ENCODE measurements at places on chromosomes 11 and 22. TPM values are rescaled to one million over a fixed set of nuclear protein-coding genes. Genes with fewer than 3 reads are reported as not detected.

GRCh38 chr22:47748957-47749356 is 986.5 kb downstream of the TBC1D22A start:
- DNase-seq = no peak

GAL3ST3 gene
- total RNA-seq = not detected

DNA sequence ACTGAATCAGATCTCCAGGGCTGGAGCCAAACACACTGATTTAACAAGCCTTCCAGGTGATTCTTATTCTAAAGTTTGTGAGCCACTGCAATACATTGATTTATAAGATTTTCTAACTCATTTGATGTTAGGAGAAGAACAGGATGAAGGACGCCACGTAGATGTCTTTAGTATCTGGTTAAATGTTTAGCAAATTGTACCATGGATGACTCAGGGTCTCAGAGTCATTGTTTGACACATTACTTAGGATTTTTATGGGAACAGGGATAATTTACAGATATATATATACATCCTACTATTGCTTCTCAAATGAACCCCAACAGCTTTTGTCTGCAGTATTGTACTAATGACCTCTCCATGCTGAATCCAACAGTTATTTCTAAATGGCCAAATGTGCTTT is 143.1 kb upstream of the DDI1 start:
- DNase-seq = no peak

- DNase-seq = no peak
These were observed 232.1 kb downstream of the C11orf87 start for GRCh38 chr11:109654091-109654490.

- no peak for DNase-seq
These were observed 14.5 kb downstream of the PATE3 start for GRCh38 chr11:125802387-125802786.

KLHDC7B gene
- 3.7 TPM for total RNA-seq

CCS gene
- total RNA-seq = 63.7 TPM

DNA sequence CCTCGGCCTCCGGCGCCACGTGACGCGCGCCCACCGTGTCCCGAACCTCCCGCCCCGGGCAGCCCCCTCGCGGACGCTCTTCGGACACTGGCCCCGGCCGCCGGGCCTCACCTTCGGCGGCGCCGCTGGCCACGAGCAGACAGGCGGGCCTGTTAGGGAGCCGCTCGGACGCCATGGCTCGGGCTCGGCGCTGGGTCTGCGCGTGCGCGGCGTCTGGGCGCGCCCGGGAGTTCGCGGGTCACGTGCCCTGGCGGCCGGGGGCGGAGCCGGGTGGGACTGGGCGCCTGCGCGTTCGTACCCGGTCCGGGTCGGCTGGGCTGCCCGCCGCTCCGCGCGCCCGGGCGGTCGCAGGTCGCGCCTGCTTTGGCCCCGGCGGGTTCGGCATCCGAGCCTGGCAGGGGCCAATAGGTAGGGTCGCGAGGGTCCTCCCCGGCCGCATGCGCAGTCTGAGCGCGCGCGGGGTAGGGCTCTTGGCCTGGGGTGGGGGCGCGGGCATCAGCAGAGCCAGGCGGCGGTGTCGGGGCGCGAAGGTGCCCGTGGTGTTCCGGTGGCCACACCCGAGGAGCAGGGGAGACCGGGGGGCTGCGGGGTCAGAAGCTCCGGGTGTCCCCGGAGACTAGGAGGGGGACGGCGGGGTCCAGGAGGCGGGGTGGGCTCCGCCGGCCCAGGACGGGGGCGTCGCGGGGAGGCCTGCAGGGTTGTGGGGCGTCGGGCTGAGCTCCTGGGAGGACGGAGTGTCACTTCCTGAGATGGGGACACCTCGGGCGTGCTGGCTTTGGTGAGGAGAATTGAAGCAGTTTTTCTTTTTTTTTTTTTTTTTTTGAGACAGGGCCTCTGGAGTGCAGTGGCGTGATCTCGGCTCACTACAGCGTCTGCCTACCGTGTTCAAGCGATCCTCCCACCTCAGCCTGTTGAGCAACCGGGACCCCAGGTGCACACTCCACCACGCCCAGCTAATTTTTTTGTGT is at the start of gene GATD1:
Gene GATD1 (minus strand): TSS at position 200 of the 968 bp plus-strand sequence. CDS start 25 bp downstream, at position 175.
- peak; percentile 91 for DNase-seq

DNA sequence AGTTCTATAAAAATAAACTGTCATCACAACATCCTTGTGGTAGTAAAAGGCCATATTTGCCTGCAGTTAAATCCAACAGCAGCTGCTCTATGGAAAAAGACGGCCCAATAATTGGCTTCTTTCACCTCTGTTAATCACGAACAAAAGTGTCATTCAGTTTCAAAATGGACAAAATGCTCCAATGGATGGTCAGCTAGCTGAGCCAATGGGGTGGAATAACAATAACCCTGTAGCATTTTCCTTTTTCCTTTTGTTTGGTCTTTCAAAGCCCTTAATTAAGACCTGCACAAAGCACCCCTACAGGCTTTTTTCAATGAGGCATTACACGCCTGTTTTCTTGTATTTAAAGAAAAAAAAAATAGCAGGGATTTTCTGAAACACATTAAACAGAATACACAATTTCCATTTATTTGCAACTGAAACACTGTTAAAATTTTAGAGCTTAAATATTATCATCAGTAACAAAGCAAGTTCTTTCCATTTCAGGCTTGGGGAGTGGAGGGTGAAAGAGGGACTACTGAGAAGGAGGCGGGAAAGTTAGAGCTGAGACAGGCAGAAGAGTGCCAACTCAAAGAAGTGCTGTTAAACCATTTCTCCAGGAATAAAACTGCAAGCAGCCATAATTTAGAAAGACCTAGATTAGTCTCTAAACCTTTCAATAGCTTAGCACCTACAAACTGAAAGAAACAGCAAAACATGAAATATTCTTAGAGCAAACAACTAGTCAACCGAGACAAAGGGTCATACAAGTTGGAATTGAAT is 28.7 kb downstream of the LGR4 start:
- DNase-seq = no peak

- no peak for DNase-seq
These were observed 1284.0 kb downstream of the FAM181B start for GRCh38 chr11:81449588-81450156.

ZP1 gene
- total RNA-seq = not detected

DNA sequence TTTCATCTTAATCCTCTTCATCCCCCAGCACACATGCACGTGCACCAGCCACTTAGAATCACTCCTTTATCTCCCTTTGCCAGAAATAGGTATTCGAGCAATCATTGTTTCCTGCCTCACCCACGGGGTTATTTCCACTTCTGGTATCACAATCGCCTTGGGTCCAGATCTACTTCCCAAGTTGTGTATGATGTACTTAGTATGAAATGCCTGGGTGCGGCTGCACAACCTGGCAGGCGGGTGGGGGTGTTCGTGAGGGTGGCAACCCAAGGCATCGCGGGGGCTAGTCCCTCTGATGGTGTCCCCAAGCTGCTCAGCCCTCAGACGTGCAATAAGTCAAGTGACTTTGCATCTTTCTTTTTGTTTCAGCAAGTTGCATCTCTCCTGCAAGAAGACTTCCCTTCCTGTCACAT is 475.6 kb downstream of the MIAT start:
- no peak for DNase-seq

PATE4 gene
- total RNA-seq = not detected

- no peak for DNase-seq
These were observed 47.8 kb upstream of the OR5P2 start for GRCh38 chr11:7844521-7844920.

GRCh38 chr22:31122196-31122531 is 602 bp upstream of the INPP5J start:
- DNase-seq = no peak

ART5 gene
- total RNA-seq = not detected

DNA sequence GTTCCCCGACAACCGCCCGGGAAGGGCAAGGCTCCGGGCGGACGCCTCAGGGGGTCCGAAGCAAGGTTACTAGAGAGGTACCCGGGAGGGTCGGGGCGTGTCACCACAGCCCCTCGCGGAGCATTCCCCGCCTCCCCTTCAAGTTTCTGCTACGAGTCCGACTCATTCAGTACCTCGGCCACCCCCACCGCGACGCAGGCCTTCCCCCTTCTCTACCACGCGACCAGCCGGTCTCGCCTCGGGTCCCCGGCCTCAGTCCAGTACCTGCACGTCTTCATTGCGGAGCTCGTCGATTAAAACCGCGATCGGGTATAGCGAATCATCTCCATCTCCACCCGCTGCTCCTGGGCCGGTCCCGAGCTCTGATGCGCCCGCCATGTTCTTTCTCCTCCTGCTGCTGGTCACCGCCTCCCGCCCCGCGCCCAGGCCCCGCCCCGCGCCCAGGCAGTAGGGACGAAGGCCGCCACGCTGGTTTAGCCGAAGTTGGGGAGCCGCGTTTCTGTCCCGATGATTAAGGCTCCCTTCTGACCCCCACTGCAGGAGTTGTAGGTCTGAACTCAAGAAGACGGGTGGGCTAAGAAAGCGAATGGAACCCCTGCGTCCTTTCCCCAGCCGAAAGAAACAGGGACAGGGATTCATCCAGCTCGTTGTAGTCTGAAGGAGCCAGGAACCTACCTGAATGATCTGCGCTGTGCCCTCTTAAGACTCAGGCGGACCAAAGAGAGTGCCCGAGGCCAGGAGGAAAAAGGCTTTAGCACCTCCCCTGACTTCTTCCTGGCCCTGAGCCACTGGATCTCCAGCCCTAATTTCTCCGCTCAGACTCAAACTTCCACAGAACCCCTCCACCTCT is at the start of gene PPP2R1B:
Gene PPP2R1B (minus strand): TSS at position 406 of the 850 bp plus-strand sequence. CDS start 28 bp downstream, at position 378.
- peak; percentile 39 for DNase-seq

DNA sequence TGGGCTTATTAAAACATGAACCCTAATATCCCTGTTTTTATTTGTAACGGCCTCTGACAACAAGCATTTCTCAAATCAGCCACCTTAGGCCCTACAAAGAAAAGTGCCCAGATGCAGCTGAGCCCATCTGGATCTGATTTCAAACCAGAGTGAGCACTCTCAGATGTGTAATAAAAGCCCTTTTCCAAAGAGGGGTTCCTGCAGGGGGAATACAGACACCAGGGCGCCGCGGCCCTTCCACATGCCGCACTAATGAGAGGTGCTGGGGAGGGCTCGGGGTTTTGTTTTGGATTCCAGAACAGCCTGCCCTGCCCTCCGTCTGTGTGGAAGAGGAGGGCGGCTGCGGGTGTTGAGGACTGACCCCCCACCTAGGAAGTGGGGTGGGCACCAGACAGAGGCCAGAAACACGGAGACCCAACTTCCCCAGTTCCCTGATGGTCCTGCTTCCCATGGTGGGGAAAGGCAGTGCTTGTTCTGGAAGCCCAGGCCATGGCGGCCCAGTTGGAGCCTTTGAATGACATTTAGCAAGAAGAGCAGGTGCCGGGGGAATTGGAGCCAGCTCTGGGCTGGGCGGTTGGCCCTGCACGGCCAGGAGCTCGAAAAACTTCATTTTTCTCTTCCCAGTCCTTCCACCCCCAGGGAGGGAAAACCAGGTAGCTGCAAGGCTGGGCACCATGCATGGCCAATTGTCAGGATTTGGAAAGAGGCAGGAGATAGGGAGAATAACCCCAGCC is 63.7 kb downstream of the MACROD1 start:
- no peak for DNase-seq

PGA5 gene
- not detected for total RNA-seq

MMP12 gene
- not detected for total RNA-seq

DNA sequence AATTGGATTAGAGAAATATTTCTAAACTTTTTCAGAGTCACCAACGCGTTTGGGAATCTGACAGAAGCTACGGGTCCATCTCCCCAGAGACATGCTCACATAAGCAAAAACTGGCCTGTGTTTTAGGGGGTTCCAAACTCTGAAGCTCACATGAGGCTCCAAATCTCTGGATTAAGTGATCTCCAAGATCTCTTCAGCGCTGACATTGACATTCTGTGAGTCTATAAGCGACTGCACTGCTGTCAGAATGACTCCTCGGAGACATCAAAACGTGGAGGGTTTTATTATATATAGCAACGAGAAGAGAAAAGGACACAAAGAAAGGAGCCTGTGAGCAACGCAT is 642 bp upstream of the SIK2 start:
- DNase-seq = no peak

GRCh38 chr11:117720061-117720511 is 76.9 kb downstream of the DSCAML1 start:
- DNase-seq = no peak

GRCh38 chr22:29209624-29209929 is 3.9 kb downstream of the EMID1 start:
- no peak for DNase-seq

TBX10 gene
- total RNA-seq = not detected

TUB gene
- 0.33 TPM for total RNA-seq

ANGPTL5 gene
- not detected for total RNA-seq

- DNase-seq = no peak
These were observed 25.2 kb downstream of the HIRA start for GRCh38 chr22:19406281-19406811.

BIRC3 gene
- 82.6 TPM for total RNA-seq

ZNF70 gene
- total RNA-seq = 6.4 TPM

- peak; percentile 26 for DNase-seq
These were observed 111.8 kb downstream of the CCDC81 start for GRCh38 chr11:86486261-86487030.

- DNase-seq = no peak
These were observed 43.6 kb upstream of the CD5 start for GRCh38 chr11:61058583-61059259.

TRIM51G gene
- total RNA-seq = not detected

DNA sequence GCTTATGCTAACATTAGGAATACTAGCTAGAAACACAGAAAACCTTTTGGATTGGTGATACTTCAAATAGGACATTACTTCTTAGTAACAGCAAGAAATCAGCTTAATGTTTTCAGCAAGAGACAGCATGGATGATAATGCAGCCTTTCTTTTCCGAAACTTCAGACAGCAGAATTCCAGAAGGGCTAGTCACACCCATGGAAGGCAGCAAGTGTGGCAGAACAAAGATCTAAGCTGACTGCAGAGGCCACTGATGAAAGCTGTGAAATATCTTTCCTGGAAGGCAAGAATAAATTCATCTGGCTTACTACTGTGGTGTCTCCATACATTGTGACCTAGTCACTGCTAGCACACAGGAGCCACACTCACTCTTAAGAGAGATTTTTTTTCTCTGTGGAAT is 100.3 kb downstream of the CCDC83 start:
- DNase-seq = no peak

BBOX1 gene
- not detected for total RNA-seq

LBHD1 gene
- total RNA-seq = 20.7 TPM

DNA sequence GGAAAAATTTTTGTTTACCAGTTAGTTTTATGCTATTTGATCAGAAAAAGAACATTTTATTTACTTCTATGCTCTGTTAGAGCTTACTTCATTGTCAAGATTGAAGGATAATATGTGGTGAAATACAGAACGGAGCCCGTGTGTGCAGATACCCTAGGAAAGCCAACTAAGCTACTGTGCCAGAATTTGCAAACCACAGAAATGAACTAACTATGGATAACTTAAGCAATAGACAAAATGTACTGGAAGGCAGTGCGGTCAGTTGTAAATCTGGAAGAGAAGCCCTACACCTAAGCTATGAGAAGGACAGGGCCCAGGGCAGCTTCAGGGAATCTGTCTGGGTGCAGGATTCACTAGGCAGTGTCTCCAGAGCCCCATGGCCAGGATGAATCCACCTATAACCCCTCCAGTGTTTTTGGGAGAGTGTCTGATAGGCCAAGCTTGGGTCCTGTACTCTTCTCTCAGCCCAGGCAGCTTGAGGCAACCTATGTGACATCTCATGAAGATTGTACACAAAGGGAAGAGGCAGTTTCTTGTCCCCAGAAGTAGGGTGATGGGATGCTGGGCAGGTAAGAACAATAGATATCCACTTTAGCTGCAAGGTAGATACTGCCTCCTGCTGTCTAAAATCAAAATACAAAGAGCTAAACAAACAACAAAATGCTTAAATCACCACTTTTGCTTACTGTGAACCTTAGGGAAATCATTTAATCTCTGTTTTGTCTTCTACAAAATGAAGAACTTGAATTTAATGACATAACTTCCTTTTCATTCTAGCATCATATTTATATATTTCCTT is 12.1 kb downstream of the MMP7 start:
- no peak for DNase-seq

EHF gene
- total RNA-seq = 0.47 TPM
